ENCODE measurements at places on chromosomes 5 and 9.

- DNase-seq, result peak; percentile 32
Measured at GRCh38 chr5:54671681-54672080, 154.1 kb downstream of the SNX18 start.

DNA sequence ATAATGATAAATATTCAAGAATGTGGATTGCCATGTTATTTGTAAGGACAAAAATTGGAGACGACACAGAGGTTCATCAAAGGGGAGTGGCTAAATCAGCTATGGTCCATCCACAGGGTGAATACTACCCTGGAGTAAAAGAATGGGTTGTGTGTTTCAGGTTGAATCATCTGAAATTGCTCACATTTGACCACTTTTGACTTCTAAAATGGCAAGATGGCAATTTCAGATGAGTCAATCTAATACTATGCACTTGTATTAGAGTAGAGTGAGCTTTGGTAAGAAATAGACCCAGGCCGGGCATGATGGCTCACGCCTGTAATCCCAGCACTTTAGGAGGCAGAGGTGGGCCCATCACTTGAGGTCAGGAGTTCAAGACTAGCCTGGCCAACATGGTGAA, 131.8 kb downstream of the GAPVD1 start:
- peak; percentile 71 for DNase-seq

DNA sequence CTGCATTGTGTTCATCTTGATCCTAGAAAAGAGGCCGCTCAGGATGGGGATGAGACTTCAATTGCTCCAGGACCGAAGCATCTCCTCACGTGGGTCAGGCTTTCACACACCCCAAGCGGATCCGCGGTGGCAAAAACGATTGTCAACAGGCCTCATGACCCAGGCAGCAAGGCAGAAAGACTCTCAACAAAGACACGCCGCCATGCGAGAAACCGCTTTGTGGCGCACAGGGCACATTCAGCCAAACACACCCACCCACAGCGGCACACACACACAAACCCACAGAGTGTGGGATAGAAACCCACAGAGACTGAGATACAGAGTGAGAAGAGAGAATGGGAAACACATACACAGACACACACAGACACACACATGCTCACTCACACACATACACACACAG, 483.4 kb downstream of the SPATA31A7 start:
- DNase-seq, result no peak

DNA sequence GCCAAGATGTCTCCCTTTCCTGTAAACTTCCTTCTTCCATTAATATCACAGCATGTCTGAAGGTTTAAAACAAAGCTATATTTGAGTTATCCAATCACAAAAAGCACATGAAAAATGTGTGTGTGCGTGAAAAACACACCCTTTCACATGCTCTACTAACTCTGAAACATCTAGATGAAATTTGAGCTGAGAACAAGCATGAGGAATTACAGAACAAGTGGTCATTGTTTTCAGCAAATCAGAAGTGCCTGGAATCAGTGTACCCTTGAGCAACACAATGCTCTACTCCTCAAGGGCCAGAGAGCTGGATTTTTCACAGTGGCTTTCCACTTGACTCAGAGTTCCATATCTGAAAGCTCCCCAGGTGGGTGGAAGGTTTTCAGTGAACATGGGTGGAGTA, 255.9 kb downstream of the PSAT1 start:
- DNase-seq, result peak; percentile 31

GRCh38 chr5:65749221-65749844, 27.3 kb downstream of the NLN start:
- DNase-seq, result no peak

GRCh38 chr9:8494571-8494970, 695.0 kb upstream of the DMAC1 start:
- no peak for DNase-seq

GRCh38 chr9:108133680-108134079, 644.1 kb upstream of the KLF4 start:
- no peak for DNase-seq

DNA sequence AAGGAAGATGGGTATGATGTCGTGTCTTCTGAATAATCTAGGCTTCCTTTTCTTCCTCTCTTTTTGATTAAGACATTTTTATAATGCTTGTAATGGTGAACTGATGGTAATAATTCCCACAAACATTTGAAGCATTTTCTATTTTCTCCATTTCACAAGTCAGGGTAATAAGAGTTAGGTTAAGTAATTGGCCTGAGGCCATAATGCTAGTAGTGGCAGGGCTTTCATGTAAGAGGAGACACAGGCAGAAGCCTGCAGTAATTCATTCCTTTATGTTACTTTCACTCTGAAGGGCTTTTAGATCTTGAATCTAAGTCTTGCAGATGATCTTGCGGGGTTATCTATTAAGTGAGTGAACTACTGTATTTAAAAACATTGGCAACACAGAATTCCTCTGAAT, 374.9 kb downstream of the MAT2B start:
- peak; percentile 68 for DNase-seq

Data from IMR-90 (cell line).